Jurkat, Clone E6-1 (cell line): ENCODE measurements at places on chromosomes 13 and 19.
A peak's percentile ranks its signal among the peaks of the same experiment; 100 is the strongest.

DNA sequence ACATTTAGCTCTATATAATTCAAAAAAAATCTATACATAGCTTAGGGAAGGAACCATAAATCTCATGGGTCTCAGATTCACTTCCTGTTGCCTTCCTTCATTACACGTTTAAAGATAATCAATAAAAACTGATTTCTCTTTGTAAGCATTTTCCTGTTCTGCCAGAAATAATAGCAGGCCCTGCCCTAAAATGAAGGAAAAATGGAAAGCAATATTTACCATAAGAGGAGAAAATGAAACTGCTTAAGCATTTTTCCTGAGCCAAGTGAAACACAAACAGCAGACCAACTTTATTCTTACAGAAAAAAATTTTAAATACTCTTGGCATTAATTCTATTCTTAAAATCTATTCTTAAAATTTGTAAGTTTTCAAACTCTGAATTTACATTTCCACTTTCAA lies 4.0 kb downstream of the LHFPL6 start:
- DNase-seq: no peak

GRCh38 chr19:35347171-35347929 lies at the start of gene FFAR1:
Gene FFAR1, plus strand, starts transcription at chr19:35347902. Its CDS starts 3,650 bp downstream, at chr19:35351552.
- peak; percentile 62 for DNase-seq

- no peak for DNase-seq
These were observed 3.8 kb upstream of the KLC3 start for GRCh38 chr19:45336696-45337251.

- no peak for DNase-seq
These were observed 157.5 kb downstream of the FLT1 start for GRCh38 chr13:28337166-28338005.

GRCh38 chr13:27665333-27665732 lies 43.6 kb downstream of the POLR1D start:
- no peak for DNase-seq

- DNase-seq: no peak
These were observed 438.7 kb upstream of the ARGLU1 start for GRCh38 chr13:107006661-107007060.

GRCh38 chr19:3669082-3669946 lies 31.0 kb downstream of the PIP5K1C start:
- DNase-seq: no peak

DNA sequence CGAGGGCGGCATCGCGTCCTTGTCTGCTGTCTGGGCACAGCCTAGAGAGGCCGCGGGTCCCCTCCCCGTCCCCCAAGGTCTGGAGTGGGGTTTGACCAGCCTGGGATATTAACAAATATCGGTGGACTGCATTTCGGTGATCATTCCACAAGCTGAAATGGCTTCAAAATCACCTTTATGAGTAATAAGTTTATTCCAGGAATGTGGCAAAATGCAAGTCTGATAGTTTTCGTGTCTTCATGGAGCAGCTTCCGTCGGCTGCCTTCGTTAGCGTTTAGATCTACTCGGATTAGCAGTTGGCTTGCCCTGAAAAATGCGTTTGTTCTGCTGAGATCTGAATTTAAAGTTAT lies 1.1 kb upstream of the GJA3 start:
- DNase-seq: no peak

GRCh38 chr19:38448225-38448624 lies 14.7 kb downstream of the RYR1 start:
- no peak for DNase-seq

- DNase-seq: no peak
These were observed 32.2 kb downstream of the UFM1 start for GRCh38 chr13:38381890-38382289.

GRCh38 chr13:31803311-31803710 lies 64.0 kb downstream of the RXFP2 start:
- no peak for DNase-seq

DNA sequence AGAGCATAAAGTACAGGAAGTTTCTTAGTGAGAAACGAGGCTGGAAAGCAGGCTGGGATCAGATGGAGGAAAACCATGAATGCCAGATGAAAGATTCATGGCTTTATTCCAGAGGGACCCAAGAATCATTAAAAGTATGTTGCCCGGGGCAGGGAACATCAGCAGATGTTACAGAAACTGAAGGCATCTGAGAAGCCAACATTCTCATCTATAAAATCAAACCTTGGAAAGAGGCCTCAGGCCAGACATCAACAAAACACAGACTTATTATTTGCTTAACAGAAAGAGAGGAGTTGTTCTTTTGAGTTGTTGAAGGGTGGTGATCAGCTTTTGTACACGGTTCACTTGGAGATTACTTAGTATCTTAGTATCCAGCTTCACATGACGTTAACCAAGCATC lies 543.6 kb downstream of the RFC3 start:
- no peak for DNase-seq

DNA sequence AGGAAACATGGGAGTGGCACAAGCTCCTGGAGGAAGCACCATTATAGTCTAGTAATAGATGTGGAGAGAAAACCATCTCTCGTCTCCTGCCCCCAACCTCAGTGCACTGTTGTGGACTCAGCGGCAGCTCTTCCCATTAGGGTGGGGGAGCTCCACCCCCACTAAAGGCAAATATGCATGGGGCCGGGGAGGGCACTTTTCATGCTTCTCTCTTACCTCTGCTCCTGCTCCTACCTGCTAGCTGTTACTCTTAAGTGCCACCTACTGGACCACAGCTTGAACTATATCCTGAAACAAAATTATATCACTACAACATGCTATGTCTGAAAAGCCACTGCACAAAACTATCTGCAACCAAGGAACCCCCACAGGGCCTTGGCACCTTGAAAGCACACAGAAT lies 112.6 kb upstream of the DACH1 start:
- peak; percentile 9 for DNase-seq

DNA sequence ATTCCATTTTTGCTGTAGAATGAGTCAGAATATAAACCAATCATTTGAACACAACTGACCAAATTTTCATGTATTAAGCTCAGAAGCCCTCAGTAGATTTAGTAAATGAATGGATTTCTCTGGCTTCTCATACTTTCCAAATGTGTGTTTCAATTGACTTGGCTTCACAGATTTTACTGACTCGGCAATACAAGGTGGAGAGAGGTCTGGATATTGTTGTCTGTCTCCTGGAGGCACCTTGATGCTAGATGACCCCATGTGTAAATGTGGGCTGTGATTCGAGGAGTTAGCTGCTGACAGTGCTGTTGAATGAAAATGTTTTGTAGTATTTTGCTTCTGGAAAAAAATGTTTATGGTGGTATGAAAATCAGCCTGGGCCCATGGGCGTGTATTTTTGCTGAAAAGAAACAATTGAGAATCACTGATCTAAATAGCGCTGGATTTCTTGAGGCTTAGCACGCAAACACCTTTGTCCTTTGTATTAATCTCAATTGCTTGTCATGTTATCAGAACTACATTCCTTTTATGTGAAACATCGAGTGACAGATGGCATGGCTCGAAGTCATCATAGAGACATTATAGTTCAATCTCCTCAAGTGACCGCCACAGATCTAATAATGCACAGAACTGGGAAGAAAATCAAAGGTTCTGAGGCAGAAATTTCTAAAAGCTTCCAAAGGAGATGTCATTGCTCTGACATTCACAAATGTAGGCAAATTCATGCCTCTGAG lies 41.2 kb upstream of the UBAC2 start:
- DNase-seq: no peak

GRCh38 chr13:30982506-30982905 lies 50.0 kb downstream of the TEX26 start:
- no peak for DNase-seq

GRCh38 chr19:16070366-16070990 lies 5.8 kb upstream of the TPM4 start:
- peak; percentile 88 for DNase-seq

GRCh38 chr13:98918771-98919170 lies 59.1 kb downstream of the DOCK9 start:
- peak; percentile 44 for DNase-seq

GRCh38 chr13:30700364-30700763 lies 35.0 kb upstream of the ALOX5AP start:
- DNase-seq: no peak

DNA sequence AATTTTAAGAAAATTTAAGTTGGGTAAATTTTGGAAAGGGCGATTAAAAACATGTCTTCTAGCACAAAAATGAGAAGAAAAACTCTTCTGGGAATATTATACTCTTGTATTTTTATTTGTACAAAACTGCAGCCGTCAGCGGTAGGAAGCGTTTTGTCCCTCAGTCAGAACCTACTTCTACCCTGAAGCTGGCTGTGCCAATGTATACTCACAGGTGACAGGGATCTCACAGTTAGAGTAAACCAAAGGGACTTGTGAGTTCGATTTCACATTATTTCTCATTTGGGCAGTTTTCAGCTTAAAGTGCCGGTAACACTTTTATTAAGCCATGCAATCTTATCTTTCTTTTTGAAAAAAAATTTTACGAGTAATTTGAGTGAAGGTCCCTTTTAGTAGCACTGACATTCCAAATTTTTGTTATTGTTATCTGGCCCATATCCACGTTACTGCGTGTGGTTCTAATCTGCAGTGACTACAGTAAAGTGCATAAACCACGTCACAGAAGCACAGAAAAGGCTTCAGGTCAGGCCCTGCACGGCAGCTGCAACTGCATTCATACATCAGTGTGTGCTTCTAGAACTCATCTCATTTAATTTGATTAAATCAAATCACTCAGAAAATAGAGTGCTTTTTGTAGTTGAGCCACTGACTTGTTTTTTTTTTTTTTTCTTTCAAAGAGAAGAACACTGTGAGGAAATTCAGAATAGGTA lies 387.3 kb downstream of the LIG4 start:
- DNase-seq: no peak

DNA sequence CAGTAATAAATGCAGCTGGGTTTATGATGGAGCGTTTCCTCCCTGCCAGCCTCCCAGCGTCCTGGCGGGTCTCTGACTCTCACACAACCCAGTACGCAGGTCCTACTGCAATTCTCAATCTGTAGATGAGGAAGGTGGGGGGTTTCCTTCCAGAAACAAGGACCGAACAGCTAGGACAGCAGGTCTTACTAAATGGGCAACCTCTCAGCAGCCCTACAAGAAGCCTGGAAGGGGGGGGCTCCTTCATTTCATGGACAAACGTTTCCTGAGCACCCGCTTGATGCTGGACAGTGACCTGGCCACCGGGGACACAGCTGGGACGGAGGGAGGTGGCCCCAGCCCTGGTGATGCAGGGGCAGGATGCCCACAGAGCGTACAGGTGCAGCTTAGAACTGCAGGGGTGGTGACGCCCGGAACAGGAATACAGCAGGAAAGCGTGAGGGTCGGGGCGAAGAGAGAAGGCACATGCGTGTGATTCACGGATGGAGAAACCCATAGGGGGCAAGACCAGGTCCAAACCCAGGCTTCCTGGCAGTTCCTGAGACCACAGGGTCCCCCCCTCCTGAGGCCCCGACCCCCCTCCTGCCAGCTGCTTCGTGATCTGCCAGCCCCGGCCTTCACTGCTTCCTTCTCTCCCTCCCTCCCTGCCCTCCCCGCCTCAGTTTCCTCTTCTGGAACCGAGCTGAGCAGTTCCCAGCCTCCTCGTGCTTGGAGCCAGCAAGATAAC lies 732 bp upstream of the C2CD4C start:
- DNase-seq: peak; percentile 21

DNA sequence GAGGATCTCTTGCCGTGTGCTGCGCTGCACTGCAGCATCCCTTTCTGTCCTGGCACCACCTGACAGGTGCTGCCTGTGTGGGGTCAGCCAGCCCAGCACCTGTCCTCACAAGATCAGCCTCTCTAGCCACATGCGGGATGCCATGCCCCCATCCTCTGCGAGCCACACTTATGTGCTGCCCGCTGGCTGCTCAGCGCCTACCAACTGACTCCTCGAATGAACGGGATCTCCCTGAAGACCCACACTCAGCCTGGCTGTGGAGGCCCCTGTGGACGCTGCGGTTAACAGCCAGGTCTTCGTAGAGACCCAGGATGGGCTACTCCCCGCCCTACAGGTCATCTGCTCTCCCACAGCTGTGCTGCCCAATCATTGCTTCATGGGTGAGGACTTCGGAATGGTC lies 106.1 kb downstream of the DOCK9 start:
- DNase-seq: no peak

DNA sequence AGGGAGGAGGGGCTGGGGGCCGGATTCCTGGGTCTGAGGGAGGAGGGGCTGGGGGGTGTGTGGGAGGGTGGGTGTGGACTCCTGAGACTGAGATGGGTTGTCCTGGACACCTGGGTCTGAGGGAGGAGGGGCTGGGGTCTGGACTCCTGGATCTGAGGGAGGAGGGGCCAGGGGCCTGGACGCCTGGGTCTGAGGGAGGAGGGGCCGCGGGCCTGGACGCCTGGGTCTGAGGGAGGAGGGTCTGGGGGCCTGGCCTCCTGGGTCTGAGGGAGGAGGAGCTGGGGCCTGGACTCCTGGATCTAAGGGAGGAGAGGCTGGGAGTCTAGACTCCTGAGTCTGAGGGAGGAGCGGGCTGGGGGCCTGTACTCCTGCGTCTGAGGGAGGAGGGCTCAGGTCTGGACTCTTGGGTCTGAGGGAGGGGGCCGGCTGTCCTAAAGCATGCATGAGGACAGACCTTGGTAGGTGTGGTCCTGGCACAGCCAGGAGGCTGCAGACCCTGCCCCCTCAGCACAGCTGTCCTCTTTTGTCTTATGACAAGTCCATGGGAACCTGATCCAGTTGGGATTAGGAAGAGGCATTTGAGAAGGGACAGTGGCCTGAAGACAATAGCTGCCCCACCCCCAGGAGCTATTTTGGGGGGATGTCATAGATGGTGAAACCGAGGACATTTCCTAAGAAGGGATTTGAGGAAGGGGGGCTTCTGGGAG lies 1.3 kb downstream of the TNNT1 start:
- DNase-seq: no peak

DNA sequence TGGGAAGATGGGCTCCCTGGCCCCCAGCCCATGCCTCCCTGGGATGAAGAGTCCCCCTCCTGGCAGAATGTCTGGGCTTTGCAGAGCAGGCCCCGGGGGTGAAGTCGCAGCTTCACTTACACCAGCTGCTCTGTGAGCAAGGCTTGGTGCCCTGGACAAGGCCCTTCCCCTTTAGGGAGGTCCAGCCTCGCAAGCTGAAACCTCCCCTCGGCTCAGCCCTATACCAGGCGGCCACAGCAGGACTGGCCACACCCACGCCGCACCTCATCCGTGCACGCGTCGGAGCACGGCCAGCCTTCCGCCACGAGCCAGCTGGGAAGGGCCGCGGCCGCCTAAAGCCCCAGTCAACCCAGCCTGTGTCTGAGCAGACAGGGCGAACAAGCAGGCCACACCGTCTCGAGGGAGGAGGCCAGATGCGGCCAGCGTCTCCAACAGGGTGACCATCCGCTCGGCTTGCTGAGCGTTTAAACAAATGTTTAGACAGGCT lies 83.2 kb upstream of the MCF2L start:
- no peak for DNase-seq

GRCh38 chr19:53980539-53981375 lies 10.7 kb upstream of the CACNG6 start:
- DNase-seq: no peak

DNA sequence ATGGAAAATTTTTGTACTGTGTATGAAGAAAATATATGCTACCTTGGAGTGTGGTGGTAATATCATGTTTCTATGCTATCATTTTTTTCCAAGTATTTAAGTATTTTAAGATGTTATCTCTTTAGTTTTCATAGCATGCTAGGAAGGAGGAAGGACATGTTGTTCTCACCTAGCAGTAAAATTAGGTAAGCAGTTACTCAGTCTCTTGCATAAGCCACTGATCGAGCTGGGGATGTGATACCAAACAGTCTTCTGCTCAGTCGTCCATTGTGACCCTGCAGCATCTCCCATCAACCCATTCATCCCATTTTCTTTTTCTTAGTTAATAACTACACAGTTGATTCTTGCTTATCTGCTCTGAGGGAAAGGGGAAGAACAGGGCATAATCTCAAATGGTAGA lies 130.6 kb downstream of the KLF5 start:
- DNase-seq: no peak

GRCh38 chr13:103036268-103036667 lies 29.9 kb downstream of the SLC10A2 start:
- DNase-seq: no peak

- DNase-seq: no peak
These were observed 18.7 kb downstream of the EFNA2 start for GRCh38 chr19:1304197-1304924.
